Spleen (tissue), 13 donors: ENCODE measurements at places on chromosomes 11 and 22.

- no peak for DNase-seq
Measured at GRCh38 chr11:111570796-111571195, 30.3 kb downstream of the LAYN start.

GRCh38 chr11:35662061-35662648 lies 420 bp upstream of the TRIM44 start:
- no peak for DNase-seq

GRCh38 chr22:50318698-50319411 lies 8.0 kb downstream of the DENND6B start:
- no peak for DNase-seq

GRCh38 chr11:35622070-35622469 lies 3.8 kb downstream of the FJX1 start:
- no peak for DNase-seq

DNA sequence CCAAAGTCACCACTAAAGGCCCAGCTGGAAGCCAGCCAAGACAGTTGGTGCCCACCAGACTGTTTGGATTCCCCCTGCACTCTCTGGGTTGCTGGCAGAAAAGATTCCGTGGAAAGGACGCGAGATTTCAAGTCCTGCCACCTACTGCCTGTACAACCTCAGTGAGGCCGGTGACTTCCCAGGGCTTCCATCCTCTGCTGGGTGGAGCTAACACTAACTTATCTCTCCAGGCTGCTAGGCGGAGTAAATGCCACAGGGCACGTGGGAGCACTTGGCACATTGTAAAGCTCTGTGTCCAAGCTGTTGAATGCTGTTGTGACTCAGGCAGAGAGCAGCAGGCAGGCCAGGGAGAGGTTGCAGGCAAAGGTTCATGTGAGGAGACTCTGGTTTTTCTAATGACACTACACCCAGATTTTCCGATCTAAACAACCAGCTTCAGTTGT lies 50.9 kb upstream of the CDON start:
- peak; percentile 59 for DNase-seq
